ENCODE measurements at places on chromosomes 3 and 15. TPM values are rescaled to one million over a fixed set of nuclear protein-coding genes. Genes with fewer than 3 reads are reported as not detected.
A peak's percentile ranks its signal among the peaks of the same experiment; 100 is the strongest.

DNA sequence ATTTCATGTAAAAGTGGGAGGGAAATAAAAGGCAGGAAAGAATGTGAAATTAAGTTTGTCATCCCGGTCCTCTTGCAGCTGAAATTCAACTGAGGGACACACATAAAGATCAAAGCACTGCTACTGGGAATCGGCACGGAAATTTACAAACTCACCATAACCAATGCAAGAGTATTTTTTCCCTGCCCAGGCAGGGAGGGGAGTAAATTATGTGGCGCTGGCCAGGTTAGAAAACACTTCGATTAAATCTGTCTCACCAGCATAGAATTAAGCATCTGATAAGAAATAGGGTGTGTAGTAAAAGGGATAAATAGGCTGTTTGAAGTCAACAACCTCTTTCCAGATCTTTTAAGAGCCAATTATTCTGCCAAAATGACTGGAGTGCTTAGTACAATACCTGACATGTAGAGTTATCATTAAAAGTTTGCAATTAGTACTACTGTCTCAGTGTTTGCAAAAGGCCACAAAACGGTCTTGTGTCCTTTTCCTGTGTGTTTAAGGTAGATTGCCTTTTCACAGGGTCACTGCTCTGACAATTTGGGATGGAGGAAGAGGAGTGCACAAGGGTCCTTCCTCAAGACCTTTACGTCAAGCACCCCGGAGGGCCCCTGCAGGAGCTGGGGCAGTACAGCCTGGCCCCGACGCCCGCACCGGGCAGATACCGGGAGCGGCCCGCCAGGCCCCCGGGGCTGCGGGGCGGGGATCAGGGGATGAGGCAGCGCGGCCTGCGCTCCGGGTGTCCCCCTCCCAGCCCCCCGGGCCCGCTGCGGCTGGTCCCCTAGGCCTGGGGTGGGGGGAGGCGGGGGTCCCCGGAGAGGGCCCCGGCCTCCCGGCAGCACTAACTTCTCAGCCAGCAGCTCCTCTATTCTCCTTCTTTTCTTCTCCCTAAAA, 651 bp downstream of the UBA3 start:
- H3K4me3 ChIP-seq, result peak overlapping the region; percentile 85
- DNase-seq, result peak; percentile 59
- no peaks in the 10 kb centered on the region for H3K36me3 ChIP-seq
- peak overlapping the region; percentile 15 for H3K27ac ChIP-seq
- no peaks in the 10 kb centered on the region for H3K27me3 ChIP-seq

GRCh38 chr15:48939648-48940047, 24.1 kb downstream of the SHC4 start:
- H3K27me3 ChIP-seq, result no peaks in the 10 kb centered on the region
- peak overlapping the region; percentile 94 for H3K27ac ChIP-seq
- H3K36me3 ChIP-seq, result no peaks in the 10 kb centered on the region
- H3K4me3 ChIP-seq, result no peak overlapping the region

DNA sequence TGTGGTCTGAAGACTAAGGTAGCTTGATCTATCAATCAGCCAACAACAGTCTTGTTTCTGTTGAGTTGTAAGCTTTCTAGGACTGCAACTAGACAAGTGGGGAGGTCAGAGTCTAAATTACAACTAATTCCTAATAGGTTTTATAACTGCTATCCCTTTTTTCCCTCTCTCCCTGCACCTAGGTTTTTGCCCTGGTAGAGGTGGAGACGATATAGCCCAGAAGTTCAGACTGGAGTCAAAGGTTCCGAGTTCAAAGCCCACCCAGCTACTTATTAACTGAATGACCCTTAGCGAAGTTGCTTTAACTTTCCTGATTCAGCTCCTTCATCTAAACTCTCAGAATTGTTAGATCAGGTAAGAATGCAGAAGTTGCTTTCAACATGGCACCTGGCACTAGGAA, 100.6 kb downstream of the IGF2BP2 start:
- H3K4me3 ChIP-seq, result no peak overlapping the region
- H3K27ac ChIP-seq, result peak overlapping the region; percentile 27
- no peaks in the 10 kb centered on the region for H3K36me3 ChIP-seq
- no peaks in the 10 kb centered on the region for H3K27me3 ChIP-seq
- H3K4me1 ChIP-seq, result peaks cover 39% of the 10 kb centered on the region

DNA sequence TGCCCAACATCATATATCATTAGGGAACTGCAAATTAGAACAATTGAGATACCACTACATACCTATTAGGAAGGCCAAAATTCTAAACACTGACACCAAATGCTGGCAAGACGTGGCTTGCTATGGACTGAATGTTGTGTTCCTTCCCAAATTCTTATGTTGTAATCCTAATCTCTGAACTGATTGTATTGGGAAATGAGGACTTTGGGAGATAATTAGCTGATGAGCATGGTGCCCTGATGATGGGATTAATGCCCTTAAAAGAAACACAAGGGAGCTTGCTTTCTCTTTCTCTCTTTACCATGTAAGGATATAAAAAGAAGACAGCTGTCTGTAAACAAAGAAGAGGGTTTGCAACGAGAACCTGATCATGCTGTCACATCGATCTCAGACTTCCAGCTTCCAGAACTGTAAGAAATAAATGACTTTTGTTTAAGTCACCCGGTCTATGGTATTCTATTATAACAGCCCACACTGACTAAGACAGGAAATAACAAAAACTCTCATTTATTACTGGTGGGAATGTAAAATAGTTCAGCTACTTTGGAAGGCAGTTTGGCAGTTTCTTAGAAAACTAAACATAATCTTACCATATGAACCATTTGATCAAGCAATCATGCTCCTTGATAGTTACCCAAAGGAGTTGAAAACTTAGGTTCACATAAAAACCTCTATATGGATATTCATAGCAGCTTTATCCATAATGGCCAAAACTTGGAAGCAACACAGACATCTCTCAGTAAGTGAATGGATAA, 458.3 kb upstream of the CBLB start:
- DNase-seq, result peak; percentile 33
- peak overlapping the region; percentile 16 for H3K27ac ChIP-seq
- H3K36me3 ChIP-seq, result no peaks in the 10 kb centered on the region
- H3K27me3 ChIP-seq, result no peaks in the 10 kb centered on the region
- H3K4me3 ChIP-seq, result peak overlapping the region; percentile 31

GRCh38 chr15:40650479-40650878, 44.5 kb upstream of the RAD51 start:
- H3K36me3 ChIP-seq, result peaks cover 11% of the 10 kb centered on the region
- H3K4me3 ChIP-seq, result no peak overlapping the region
- no peaks in the 10 kb centered on the region for H3K27me3 ChIP-seq
- H3K4me1 ChIP-seq, result no peaks in the 10 kb centered on the region

Gene SSR3
- 409 TPM for total RNA-seq

Gene PRC1
- total RNA-seq, result 93.5 TPM

Gene CPA3
- not detected for total RNA-seq

Gene KLHL6
- total RNA-seq, result not detected

All from GM23248 (cell line).